CD4-positive, CD25-positive, alpha-beta regulatory T cell (primary cell): ENCODE measurements at places on chromosomes 2 and 18.

DNA sequence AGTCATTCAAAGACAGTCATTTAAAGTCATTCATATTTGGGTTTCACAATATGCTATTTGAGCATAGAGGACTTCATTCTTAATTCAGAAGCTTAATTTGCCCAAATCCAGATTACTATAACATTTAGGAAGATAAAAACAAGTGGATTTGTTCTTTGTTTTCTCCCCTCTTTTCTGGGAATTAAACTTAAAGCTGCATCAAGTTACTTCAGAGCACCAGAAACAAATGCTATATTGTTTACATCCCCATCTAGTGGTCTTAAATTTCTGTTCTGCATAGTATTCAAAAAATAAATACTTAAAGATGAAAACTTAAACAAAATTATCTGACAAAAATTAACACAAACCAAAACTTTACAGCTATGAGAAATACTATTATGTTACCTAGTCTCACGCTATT lies 34.7 kb upstream of the MARCHF7 start:
- peak; percentile 8 for DNase-seq

GRCh38 chr2:42874949-42875801 lies 82.8 kb upstream of the HAAO start:
- no peak for DNase-seq

DNA sequence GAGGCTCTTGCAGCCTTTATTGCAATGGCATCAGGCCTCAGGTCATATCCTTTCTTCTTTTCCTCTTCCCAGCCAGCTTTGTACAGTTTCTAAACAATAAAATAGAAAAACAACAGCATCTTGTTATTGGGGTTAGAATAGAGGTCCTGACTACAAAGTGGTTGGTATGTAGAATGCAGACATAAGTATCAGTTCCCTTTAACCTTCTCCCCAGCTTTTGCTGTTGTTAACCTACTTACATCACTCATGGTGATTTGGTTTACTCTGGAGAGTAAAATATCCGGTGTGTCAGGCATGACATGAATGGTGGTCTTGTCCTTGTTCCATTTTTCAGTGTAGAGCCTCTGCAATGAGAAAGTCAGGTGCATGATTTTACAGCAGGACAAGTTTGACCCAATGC lies 69.8 kb downstream of the NEB start:
- no peak for DNase-seq

DNA sequence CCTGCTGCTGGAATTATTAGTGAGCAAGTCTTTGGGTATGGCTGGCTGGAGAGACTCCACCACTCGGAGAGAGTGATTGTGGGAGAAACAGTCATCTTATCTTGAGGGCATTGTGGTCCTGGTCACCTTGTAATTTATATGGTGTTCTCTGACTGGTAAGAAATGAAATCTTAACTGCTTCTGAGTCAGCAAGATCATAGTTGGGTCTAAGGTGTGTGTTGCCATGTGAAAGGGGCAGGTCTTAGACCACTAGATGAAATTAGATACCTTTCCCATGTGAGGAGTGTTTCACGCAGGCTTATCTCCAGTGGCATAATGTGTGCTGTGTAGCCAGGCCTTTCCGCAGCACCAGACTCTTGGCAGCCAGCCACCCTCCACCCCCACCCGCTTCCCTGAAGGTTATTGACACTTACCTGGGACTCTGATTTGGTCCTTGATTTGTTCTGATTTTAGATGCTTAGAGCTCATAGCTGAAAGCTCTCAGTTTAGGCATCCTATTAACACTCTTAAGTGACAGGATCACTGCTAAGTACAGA lies 7.7 kb downstream of the MAPRE3 start:
- DNase-seq, result no peak

GRCh38 chr18:55695091-55695490 lies 107.1 kb upstream of the TCF4 start:
- no peak for DNase-seq

DNA sequence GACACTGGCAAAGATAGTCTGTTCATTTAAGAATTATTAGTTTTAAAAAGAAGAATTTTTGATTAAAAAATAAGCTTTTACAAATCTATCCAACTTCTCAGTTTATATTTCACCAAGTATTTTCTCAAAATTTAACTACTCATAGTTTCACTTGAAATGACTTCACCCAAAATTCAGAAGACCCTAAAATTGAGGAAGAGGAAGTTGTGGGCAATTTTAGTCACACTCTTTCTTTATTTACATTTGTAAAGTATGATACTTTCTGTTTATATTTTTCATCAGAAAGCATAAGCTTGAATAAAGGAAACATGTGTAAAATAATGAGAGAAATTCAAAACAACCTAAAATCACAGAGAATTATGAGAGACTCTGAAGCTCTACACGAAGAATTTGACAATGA lies 278.8 kb upstream of the MEIS1 start:
- no peak for DNase-seq

GRCh38 chr2:40287195-40287594 lies 164.7 kb downstream of the SLC8A1 start:
- no peak for DNase-seq

- no peak for DNase-seq
These were observed 144.9 kb upstream of the ID2 start for GRCh38 chr2:8536686-8537561.

DNA sequence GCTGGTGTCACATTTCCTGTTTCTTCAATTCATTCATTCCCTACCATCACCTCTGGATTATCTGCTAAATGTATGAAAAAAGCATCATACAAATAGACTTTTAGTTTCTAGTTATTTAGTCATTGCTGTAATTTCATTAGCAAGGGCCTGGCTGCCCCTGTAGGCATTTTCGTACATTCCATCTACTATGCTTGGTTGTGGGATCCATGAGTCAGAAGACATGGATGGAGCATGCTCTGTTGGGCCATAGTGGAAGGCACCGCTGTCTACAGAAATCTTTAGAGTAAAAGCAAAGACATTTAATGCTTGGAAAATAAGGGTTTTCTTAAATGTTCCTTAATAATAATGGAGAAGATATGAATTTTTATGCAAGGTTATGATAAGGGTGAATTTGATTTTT lies 324.8 kb upstream of the MEIS1 start:
- DNase-seq, result no peak

DNA sequence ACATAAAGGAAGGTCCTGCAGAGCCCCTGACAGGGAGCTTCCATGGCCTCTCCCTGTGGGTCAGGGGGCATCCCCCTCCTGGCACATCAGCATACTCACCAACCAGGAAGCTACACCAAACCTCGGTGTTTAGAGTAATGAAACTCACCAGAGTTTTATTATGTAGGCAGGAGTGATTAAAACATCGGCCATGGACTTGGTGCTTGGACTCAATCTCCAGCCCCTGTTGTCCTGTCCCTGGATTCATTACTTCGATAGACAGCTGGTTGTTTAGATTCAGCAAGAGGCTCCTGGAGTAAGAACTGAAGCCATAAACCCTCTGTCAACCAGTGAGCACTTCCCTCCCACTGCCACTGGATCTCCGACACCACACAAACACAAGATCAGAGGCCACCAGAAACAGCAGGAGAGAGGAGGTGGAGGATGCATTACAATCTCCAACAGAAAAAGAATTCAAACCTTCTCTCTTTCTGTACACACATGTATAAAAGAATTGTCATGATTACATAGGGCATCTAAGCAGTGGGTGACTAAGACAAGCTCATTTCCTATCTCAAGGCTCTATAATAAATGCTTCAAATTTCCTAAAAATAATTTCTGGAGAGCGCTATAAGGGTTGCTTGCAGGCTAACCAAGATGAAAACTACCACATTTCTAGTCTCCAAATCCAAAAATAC lies 27.2 kb downstream of the TBC1D8 start:
- no peak for DNase-seq

- no peak for DNase-seq
These were observed 78.0 kb downstream of the UPP2 start for GRCh38 chr2:158179660-158180059.

- DNase-seq, result no peak
These were observed 71.7 kb upstream of the CDH2 start for GRCh38 chr18:28248653-28249052.

- DNase-seq, result no peak
These were observed 408.2 kb downstream of the ZNF804A start for GRCh38 chr2:185006481-185006880.

DNA sequence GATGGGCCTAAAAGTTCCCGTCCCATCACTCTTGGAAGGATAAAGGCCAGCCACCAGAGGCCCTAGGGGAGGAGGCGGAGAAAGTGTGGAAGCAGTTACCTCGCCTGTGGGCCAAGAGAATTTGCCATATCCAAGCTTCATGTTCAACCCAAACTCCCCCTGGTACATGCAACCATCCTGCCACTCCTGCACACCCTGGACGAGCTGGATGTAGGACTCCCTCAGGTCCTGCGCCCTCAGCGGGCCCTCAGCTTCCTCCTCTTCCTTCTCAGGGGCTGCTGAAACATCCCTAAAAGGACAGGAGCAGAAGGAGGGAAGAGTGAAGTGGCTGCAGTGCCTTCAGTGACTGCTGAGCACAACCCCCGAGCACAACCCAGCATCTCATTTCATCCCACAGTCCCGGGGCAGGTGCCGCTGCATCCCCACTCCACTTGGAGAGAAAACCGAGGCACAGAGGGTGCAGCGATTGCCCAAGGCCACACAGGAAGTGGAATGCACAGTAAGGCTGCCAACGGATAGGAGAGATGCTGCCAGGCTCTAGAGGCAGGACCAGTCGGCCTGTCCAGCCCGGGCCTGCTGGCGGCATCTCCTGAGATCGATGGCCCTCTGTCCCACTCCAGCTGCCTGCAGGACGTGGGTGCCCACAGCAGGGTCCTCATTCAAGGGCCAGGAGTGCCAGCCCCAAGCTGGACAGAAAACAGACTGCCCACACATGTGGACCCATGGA lies 2.9 kb downstream of the ANKMY1 start:
- DNase-seq, result no peak

DNA sequence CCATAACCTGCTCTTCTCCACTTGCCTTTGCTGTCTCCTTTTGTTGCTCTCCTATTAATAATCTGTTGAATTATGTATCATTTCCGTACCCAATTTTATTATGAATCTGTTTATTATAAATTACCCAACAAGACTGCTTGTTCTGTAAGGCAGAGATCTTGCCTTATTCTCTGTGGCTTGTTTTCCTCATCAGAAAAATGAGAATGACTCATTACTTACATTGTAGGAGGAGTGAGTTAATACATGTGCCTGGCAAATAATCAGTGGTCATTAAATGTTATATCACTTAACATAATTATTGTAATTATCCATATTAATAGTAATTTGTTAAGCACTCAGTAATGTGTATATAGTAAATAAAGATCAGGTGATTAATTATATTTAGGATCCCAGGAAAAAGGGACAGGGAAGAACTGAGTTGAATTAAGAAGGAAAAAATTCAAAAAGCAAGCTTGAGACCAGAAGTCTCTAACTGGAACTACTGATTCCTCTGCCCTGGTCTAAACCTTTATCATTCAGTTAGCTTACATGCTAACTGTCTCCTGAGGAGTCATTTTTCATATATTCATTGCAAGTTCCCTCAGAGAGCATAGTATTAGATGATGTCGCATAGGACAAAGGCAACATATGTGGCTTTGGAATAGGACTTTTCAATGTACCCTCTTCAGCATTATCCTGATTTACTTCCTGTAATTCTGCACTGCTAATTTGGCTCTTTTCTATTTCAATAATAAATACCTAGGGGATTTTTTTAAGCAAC lies 335.7 kb downstream of the GALNT13 start:
- no peak for DNase-seq

DNA sequence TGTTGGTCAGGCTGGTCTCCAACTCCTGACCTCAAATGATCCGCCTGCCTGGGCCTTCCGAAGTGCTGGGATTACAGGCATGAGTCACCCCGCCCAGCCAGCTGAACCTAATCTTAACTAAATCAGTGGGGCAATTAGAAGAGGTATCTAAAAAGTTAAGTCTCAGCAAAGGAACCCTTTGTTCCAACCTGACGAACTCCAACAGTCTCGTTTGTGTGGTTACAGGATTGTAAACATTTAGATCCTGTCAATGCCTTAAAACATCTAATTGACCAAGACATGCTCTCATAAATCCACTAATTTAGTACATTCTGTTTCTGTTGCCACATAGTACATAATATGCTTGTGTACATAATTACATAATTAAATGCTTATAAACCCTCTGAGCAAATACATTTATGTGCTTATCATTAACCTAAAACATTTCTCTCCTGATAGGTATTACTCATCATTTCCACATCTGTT lies 31.1 kb upstream of the STK39 start:
- DNase-seq, result no peak

DNA sequence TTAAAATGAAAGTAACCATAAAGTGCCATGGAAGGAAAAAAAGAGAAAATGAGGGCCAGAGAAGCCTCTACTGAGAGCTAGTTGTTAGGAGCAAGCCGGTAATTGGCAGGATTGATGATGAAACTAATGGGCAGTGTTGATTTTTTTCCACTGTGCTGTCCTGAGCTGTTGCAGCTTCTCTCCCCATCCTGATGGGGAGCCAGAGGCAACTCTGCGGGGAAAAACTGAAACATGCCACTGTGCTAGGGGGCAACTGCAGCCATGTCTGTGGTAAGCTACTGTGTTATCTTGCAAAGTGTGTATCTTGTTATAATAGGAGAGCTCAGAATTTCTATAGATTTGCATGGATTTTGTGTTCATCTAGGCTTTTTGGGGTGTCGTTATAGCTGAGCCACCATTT lies 487.9 kb downstream of the STK39 start:
- no peak for DNase-seq

- DNase-seq, result no peak
These were observed 46.8 kb upstream of the RNU4ATAC start for GRCh38 chr2:121483846-121484245.

- no peak for DNase-seq
These were observed 244.1 kb upstream of the RBBP8 start for GRCh38 chr18:22688877-22689496.

DNA sequence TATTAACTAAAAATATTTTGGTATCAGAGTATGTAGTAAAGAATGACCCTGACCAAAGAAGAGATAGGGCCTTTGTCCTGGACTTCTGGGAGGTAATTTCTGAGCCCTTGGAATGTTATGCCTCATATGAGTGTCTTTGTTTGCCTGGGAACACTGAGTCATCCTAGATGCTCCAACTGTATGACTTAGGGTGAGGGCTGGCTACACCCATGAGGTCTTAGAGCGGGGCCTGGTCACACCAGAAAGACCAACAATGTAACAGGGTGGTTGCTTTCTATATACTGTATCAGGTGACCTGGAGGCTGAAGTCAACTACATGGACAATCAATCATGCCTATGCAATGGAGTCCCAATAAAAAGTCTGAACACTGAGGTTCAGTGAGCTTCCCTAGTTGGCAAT lies 253.1 kb downstream of the MBD2 start:
- DNase-seq, result no peak

DNA sequence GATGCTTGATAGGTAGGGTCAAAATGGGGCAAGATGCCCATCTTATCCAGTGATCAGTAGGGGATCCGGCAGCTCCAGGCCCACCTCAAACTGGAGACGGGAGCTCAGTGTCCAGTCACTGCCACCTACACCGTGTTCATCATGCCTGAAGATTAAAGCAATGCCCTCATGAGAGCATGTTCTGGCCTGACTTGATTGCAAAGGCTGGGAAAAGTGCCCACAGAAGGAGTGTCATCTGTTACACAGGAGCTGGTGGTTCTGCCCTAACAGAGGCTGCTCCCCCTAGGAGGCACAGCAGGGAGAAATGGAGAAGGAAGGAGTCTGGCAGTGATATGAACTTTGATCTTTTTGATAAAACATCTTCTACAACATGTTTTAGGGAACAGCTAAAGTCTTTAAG lies 92.3 kb downstream of the CCBE1 start:
- DNase-seq, result no peak

GRCh38 chr2:238313289-238313990 lies 6.9 kb upstream of the TRAF3IP1 start:
- DNase-seq, result no peak

GRCh38 chr2:71779774-71780105 lies 326.4 kb downstream of the DYSF start:
- no peak for DNase-seq
